Activated naive CD4-positive, alpha-beta T cell treated with anti-CD3 and anti-CD28 coated beads, Interleukin-2, amount 50 U/mL, for 16 hours (primary cell): ENCODE measurements at places on chromosomes 11 and 22.

- no peak for DNase-seq
These were observed 47.1 kb upstream of the UCP3 start for GRCh38 chr11:74055938-74056337.

GRCh38 chr11:15707971-15708370 lies 593.2 kb downstream of the INSC start:
- no peak for DNase-seq

DNA sequence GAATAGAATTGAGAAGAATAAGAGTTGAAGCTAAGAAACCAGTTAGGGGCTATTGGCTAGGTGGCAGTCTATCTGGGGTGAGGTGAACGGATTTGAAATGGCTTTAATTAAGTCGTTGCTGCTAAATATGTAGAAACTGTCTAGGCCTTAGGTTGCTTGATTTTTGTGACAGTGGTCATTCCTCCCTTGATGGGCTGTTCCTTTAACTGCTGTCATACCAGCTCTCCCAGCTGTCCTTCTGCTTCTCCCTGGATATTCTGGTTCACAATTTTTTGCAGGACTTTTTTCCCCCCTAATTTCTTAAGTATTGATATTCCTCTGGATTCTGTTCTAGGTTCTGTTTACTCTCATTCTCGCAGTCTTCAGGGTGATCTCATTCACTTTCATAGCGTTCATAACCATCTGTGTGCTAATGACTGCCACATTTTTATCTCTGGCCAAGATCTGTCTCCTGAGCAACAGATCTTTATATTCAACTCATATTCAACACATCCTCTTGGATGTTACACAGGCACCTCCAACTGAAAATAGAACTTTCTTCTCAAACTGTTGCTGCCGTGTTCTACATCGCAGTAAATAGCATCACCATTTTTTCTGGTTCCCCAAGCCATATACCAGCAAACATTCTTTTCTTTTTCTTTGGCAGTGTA lies 134.1 kb downstream of the UVRAG start:
- no peak for DNase-seq

DNA sequence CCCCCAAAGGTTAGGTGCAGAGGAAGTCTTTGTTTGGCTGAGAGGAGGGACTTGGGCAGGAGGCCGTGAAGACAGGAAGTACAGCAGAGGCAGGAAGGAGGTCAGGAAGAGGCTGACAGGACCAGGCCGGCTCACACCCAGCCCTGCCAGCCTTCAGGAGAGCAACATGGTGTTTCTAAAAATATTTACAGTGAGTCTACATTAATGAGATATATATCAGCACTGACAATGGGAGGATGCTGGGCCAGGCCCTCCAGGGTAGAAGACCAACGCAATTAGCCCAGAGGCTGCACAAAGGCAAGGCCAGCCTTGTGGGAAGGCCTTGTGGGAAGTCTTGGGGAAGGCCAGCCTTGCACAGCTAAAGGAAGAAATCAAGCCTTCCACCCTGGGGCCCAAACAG lies 7.9 kb upstream of the APLNR start:
- no peak for DNase-seq

- no peak for DNase-seq
These were observed 1.7 kb downstream of the ETS1 start for GRCh38 chr11:128585498-128586238.

DNA sequence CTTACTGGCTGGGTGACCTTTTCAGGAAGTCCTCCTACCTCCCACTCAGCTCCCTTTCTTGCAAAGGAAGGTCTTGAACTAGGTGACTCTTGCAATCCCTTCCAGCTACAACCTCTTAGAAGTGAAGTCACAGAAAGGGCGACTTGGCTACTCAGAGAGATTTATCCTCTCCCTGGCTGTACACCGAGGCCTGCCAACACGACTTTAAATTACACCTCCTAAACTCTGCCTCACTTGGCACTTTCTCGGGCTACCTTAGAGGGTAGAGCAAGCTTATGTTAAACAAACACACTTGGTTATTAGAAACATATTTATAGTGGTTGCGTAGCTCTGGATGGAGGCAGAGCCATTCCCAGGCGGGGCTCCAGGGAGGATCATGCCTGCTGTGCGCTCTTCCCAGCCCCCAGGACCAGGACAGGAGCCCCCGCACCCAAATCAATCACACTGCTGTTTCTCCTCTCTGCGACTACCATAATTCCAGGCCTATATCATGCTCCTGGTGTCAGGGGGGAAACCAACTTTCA lies 358.4 kb downstream of the BUD13 start:
- no peak for DNase-seq

- DNase-seq = no peak
These were observed 624.4 kb downstream of the BRD1 start for GRCh38 chr22:49203091-49203858.

DNA sequence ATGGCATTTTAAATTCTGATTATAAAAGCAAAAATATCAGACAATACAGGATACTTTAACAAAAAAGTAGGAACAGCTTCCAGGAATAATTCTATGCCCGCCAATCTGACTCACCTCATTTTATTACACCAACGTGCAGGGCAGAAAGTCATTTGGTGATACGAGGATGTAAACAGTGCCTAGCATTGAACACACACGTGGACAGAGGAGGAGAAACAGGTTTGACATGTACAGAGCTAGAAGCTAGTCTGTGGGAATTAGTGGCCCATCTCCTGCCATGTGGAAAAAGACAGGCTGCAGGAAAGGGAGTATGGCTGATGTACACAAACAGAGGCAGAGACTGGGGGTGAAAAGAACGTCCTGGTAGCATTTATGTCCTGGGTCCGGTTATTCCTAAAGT lies 9.0 kb upstream of the SPINDOC start:
- DNase-seq = no peak

DNA sequence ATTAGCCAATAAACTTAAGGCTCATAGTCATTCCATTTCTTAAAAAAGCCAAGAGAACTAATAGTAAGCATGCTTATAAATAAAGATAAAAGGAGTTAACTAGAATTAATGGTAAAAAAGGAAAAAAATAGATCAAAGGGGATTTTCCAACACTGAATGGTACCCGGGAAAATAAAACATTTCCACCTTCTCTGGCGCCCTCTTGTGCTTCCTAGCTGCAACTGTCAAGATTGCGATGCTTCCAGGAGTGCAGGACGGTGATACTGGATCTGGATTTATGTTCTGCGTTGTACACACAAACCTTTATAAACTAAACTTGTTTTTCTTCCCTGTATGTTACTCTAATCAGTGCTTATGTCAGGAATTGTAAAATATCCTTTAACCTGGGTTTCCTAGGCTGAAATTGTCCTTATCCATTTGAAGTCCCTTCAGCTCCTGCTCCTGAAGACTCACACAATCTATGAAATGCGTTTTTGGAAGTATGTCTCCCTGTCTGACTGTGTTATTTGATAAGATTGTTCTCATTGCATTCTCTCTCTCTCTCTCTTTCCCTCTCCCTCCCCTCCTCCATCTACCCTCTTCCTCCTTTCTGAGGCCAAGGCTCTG lies 9.6 kb upstream of the HTATIP2 start:
- no peak for DNase-seq

DNA sequence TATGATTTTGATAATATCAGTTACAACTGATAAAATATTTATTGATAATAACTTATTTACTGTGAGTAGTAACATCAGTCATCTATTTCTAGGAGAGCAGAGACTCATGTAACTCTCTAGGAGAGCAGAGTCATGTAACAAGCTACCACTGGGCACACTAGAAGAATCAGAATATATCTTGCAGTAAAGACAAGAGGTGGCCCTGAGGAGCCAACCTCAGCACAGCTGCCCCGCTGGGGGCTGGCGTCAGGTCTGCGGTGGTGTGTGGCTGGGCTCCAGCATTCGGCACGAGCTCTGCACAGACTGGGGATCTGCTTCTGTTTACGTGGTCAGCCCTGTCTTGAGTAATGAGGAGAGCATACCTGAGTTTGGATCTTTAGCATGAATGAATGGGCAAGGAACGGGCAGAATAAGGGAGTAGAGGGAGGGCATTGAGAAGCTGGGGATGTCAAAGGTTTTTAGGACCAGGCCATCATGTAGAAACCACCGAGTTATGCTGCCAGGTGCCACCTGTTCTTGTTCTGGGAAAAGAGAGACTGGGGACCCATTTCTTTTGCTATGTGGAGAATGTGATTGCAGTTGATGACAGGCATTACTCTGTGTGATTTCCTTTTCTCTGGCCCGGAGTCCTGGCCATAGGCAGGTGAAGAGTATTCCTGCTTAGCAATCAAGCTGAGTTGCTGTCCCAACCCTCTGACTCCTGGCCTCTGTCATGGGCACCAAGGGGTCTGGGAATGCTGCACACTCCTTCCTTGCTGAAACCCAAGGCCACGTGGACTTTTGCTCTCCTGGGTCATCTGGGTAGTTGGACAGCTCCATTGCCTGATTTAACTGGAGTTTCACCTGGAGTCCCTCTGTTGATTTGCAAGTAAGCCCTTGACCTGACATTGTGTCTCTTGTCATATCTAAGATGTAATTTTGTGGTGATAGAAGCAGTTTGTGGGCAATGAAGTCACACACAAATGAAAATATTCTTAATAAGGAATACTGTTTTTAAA lies 50.9 kb upstream of the HEPHL1 start:
- no peak for DNase-seq

DNA sequence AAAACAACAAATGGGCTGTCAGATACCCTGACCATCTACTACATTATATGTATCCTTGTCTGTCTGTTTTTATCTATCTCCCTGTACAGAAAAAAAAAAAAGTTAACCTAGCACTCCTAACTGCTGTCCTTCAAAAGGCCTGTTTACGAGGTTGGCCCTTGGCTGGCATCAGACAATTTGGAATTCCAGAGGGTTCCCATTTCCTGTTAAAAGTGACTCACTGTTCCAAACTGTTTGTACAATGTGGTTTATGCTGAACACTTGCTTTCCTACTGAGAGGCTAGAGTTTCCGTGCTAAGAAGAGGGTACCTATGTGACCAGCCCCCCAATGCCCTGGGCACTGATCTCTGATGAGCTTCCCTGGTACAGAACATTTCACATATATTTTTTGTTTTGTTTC lies 65.9 kb upstream of the HMGXB4 start:
- no peak for DNase-seq

GRCh38 chr22:39503630-39504029 lies 1.5 kb downstream of the MIEF1 start:
- DNase-seq = no peak

DNA sequence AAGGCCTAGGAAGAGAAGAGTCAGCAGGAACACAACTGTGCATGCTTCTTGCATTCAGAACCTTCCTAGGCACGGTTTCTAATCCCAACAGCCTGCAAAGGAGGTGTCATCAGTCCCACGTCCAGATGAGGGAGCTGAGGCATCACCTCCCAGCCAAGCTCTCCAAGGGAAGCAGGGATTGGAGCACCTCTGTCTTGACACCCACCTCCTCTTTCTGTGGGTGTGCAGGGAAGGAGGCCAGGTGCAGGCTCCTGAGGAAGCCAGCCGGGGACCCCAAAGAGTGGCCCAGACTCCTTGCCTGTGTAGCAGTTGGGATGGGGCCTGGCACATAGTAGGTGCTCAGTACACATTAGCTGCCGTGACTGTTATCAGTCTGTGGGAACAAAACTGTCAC lies 2.0 kb downstream of the PNPLA5 start:
- DNase-seq = no peak

- DNase-seq = no peak
These were observed 38.1 kb upstream of the ST14 start for GRCh38 chr11:130121445-130121978.

GRCh38 chr22:22802339-22802970 lies 85.2 kb upstream of the IGLL5 start:
- no peak for DNase-seq

DNA sequence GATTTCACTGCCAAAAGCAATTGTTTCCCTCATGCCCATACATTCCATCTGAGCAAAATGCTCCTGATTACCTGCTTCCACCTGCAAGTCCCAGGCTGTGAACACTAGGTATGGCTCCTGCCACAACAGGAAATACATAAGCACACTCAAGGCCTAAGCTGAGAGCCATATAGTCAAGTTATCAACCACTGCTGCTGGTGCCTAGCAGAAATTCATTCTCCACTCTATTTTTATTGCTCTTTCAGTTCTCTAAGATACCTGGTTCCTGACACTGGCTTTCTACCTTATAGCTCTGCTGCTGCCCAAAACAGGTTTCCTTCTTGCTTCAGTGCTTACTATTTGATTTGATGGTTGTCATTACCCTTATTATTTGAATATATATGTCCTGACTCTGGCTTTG lies 31.6 kb downstream of the SLC36A4 start:
- no peak for DNase-seq

GRCh38 chr11:65730461-65730860 lies 9.9 kb upstream of the RNASEH2C start:
- no peak for DNase-seq

GRCh38 chr11:31780480-31780971 lies 30.6 kb downstream of the PAX6 start:
- DNase-seq = no peak

GRCh38 chr22:37897807-37898206 lies 8.3 kb upstream of the MICALL1 start:
- no peak for DNase-seq

DNA sequence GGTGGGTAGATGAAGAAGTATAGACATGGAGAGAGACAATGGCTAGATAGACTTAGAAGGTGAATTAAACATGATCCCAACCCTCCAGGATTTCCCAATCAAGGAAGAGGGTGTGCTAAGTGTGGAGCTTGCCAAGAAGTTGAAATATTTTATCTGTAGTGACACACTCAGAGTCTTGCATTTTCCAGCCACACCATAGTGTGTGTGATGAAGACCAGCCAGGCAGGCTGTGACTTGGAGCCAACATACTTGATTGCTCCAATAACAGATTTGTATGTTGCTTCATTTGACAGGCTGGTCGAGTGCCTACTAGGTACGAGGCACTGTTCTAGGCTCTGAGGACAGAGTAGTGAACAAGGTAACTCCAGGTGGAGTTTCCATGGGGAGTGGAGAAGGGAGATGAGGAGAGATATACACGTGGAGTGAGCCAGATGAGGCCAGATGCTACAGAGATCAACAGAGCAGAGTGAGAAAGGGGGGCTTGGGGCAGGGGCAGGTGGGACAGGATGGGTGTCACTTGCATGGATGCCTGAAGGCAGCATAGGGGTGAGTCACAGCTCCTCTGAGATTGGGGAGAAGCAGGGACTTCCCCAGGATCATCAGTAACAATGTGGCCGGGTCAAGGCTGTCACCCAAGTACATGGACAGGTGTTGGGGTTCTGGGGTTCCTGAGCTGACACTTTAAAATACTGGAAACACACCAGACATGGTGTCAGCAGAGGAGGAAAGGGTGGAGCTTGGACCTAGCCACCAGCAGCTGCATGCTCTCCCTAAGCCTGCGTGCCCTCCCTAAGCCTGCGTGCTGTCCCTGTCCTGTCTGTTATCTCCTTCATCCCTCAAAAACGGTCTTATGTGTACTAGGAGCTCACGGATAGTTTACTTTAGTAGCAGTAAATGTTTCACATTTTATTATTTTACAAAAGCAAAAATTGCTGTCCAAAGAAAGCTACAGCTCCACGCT lies 23.6 kb downstream of the PDGFB start:
- DNase-seq = no peak
